AG10803 (cell line): ENCODE measurements at places on chromosomes 4 and X.

DNA sequence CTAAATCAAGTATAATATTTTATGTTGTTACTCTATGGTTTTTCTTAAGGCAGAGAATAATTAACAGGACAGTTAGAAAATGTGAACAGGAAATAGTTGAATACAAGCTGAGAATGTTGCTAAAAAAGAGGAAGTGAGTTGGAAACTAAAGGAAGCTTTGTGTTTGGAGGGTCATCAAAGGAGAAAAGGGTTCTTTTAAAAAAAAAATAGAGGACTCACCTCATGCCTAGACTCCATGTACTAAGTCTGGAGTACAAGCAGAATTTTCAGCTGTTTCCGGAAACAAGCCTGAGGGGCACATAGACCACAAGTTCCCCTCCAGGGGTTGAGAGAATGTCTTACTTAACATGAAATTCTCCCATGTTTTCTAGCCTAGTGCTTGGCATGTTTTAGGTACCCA, 20.1 kb upstream of the MAP7D3 start:
- no peak for DNase-seq

DNA sequence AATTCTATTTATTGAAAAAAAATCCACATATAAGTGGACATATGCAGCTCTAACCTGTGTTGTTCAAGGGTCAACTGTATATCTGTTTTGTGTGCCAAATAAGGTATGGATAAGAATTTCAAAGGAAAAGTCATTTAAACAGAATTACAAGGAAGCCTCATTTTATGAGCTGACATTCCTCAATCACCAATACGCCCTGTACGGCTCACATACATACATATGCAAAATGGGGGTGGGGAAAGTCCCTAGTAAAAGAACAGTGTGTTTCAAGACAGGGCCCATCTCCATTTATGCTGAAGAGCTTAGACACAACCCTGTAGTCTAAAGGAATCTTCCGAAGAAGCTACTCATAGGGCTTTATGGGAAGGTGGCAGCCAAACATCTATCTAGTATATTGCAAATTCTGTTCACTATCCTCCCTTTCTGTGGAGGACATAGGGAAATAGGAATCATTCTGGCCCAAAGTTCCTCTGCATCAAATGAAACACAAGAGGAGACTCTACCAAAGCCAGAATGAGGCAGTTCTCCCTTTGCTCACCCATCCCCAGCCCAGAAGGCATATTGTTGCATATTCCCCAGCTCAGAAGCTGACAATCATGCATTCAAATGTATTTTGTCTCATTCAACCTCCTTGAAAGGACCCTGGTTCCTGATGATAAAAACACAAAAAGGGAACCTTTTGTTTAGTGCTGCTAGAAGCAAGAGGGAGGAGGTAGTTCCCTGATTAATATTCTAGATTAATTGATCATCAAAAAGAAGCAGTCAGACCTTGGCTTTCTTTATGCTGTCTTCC, 13.7 kb upstream of the ZBTB33 start:
- DNase-seq, result no peak

DNA sequence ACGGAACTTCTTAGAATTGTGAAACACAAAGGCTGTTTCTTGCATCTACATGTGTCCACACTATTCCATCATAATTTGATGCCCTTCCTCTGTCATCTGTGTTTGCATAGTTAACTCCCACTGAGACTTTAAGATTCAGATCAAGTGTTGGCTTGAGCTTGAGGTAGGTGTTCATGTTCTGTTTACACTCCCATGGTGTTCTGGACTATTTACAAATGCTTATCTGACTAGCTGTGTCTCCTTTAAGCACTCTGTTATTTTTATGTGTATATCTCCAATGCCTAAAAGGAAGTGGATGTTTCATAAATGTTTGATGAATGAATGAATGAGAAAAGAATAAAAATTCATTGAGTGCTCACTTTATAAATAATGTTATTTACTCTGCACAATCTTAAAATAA, 622.7 kb downstream of the RAB28 start:
- no peak for DNase-seq

- no peak for DNase-seq
Measured at GRCh38 chr4:139966383-139966782, 187.6 kb downstream of the MAML3 start.

GRCh38 chrX:20274121-20274520, 7.4 kb upstream of the RPS6KA3 start:
- DNase-seq, result peak; percentile 70

GRCh38 chrX:19057856-19058255, 64.4 kb downstream of the ADGRG2 start:
- no peak for DNase-seq

GRCh38 chr4:4492161-4492847, 49.5 kb downstream of the STX18 start:
- peak; percentile 58 for DNase-seq

- DNase-seq, result peak; percentile 58
Measured at GRCh38 chr4:177339477-177340374, 30.1 kb downstream of the NEIL3 start.

GRCh38 chr4:8439914-8440491, 520 bp downstream of the ACOX3 start:
- DNase-seq, result peak; percentile 63

- no peak for DNase-seq
Measured at GRCh38 chr4:38067499-38067898, 107.3 kb downstream of the PTTG2 start.

GRCh38 chrX:99142745-99143144, 1267.3 kb downstream of the PCDH19 start:
- no peak for DNase-seq

DNA sequence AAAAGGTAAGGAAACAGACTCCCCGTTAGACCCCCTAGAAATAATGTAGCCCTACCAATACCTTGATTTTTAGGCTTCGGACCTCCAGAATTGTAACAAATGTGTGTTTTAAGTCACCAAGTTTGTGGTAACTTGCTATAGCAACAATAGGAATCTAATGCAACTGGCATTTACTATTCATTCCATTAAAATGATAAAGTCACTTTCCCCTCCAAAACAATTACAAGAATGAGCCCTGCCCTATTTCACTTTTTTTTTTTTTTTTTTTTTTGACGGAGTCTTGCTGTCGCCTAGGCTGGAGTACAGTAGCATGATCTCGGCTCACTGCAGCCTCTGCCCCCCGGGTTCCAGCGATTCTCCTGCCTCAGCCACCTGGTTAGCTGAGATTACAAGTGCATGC, 3.5 kb upstream of the DDX60L start:
- DNase-seq, result peak; percentile 87

DNA sequence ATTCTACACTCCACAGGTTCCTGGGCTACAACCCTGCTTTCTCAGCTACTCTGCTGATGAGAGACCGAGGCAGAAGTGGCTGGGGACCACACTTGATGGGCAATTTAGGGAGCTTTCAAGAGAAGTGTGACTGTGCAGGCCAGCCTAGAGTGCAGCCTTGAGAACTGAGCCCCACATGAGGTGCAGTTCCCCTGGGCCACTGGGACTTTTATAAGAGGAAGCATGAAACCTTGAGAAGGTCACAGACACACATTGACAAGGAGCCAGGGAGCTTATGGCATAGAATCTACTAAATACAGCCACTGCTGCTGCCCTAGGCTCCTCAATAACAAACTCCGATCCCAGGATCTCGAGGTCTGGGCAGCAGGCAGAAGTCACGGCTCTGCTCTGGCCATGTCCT, 13.1 kb downstream of the C4orf50 start:
- no peak for DNase-seq

DNA sequence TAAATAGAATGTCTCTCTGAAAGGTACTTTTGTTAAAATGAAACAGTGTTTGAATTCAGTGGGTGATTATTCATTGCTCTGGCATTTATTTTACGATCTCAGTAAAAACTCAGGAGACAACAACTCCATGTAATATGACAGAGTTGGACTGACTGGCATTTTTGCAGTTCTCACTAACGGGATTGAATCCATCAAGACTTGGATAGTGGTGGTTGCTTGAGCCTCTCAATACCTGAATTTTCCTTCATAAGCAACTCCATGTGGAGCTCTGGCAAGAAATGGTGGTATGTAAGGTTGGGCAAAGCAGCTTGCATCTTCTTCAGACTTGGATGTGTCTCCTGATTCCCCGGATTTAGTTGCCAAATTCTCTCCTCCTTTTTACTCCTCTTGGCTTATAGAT, 72.7 kb downstream of the FRMPD4 start:
- DNase-seq, result peak; percentile 60

GRCh38 chr4:90012918-90013317, 114.3 kb upstream of the CCSER1 start:
- DNase-seq, result no peak

DNA sequence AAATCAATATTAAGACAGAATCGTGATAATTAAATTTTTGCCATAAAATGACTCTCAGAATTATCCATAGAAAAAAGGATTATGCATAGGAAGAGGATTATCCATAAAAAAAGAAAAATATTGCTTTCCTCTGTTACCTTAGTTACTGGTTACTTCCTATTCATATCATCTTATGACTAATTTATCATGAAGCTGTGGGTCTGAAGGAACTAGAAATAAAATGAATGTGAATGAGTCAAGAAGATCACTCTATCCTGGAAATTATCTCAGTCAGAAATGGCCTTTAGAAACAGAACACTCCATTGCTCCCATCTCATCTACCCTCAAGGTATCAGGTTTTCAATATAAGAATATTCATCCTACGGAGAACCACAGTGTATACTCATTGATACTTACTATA, 19.4 kb downstream of the RPS6KA6 start:
- DNase-seq, result no peak

GRCh38 chr4:38869511-38869910, 1.9 kb downstream of the FAM114A1 start:
- peak; percentile 48 for DNase-seq

- DNase-seq, result no peak
Measured at GRCh38 chr4:58514299-58514698, 1404.1 kb upstream of the IGFBP7 start.

DNA sequence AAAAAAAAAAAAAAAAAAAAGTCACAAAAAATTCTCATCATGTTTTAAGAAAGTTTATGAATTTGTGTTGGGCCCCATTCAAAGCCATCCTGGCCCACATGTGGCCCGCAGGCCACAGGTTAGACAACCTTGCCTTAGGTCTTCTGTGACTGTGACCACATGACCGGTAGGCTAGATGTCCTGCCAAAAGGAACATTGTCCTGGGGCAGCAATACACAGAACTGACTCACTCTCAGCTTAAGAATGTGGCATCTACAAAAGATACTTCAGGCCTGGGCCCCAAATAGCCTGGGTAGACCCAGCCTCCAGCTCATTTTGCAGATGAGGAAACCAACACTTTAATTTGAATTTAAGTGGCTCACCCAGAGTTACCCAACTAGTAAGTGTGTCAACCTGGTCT, 10.0 kb downstream of the AWAT2 start:
- peak; percentile 13 for DNase-seq

GRCh38 chr4:137980641-137981040, 261.5 kb downstream of the SLC7A11 start:
- no peak for DNase-seq

DNA sequence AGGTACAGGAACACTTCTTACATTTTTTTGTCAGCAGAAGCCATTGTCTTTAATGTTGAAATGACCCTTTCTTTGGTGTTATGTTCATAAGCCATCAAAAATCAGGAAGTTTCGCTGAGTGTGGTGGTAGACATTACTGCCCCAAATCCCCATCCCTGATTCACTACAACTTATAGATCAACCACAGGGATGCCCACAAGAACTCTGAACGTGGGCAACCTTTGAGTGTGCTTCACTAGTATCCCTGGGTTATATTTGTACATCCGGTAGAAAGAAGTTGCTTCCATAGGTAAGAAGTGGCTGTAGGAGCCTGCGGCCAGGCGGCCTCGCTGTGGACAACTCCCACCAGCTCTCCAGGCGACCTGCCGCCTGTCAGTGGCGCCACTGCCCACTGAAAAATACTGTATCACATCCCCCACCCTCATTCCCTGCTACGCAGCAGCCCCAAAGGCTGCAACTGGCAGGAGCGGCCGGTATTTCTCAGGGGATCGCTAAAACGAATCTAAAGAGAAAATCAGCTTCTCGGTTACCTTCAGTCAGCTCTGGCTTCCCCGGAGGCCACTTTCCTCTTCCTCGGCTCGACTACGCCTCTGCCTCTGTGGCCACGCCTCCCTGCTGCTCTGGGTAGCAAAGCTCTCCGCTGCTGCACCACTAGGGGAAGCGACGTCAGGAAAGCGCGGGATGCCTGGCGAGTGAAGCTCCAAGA, 13.9 kb upstream of the ETDC start:
- peak; percentile 3 for DNase-seq

- peak; percentile 40 for DNase-seq
Measured at GRCh38 chr4:107317611-107318010, 281.5 kb upstream of the DKK2 start.

DNA sequence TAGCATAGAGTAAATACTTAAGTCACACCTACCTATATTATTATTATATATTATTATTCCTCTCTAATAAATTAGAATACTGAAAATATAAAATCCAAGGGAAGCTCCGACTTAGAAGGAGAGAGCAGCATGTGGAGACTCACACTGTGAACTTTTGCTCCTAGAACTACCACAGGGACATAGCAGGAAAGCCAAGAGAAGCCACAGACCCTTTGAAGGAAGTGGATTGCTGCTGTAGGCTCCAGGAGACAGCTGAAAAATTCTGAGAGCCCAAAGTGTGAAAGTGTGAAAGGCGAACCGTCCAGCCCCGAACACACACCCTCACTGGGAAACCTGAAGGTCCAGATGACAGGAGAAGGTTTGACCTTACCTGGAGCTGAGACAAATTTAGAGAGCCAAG, 177.0 kb downstream of the FAM13A start:
- DNase-seq, result no peak

DNA sequence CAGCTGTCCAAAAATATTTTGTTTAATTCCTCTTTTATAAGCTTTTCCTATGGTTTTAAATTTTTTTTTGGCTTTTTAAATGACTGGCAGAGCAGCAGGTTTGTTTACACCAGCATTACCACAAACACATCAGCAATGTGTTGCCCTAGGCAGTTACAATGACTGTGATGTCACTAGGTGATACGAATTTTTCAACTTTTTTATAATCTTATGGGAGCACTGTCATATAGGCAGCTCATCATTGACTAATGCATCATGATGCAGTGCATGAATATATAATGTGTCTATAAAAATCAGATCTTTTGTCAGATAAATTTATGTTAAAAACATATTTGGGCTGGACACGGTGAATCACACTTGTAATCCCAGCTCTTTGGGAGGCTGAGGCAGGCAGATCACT, 231.6 kb upstream of the SLIT2 start:
- no peak for DNase-seq

DNA sequence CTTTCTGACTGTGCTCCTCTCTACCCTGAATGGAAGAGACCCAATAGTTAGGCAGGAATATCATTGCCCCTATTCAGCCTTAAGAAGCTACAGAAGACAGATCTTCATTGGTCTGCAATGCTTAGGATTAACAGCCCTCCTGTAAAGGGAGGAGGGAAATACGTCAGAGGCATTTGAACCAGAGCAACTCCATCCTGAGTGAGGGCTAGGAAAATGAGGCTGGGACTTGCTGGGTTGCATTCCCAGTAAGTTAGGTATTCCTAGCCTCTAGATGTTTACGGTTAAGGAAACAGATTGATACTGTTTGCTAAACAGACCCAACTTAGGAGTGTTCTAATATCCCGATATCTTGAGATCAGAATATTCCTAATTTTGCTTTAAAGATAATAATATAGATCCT, 63.5 kb downstream of the PCDH18 start:
- no peak for DNase-seq
